ENCODE measurements at places on chromosomes 7 and 10.

DNA sequence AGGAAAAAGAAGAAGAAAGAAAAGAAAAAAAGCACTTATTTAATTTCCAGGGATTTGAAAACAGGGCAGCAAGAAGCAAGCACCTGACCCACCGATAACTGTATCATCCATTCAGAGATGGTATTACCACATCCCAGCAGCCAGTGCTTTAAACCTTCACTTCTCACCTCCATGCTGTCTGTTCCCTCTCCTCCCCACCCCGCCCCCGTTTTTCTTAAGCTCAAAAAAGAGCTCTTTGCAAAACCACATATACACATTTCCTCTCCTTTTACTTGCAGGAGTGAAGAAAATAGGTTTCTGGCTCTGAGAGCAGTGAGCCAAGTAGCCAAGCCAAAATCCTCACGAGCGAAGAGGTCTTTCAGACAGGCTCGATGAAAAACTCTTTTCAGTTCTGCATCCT, 2.2 kb downstream of the STOX1 start:
- DNase-seq = no peak

DNA sequence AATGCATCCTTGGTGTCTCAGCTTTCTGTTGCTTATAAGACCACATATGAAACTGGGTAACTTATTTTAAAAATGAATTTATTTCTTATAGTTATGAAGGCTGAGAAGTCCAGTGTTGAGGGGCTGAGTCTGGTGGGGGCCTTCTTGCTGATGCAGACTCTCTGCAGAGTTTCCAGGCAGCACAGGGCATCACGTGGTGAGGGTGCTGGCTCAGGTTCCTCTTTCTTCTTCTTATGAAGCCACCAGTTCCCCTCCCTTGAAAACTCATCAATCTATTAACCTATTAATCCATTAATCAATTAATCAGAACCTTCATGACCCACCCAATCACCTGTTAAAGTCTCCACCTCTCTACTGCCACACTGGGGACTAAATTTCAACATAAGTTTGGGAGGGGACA, 595.6 kb upstream of the NRP1 start:
- no peak for DNase-seq

- DNase-seq = no peak
These were observed 37.7 kb downstream of the EN2 start for GRCh38 chr7:155495440-155496248.

GRCh38 chr10:14466257-14466656, 135.5 kb upstream of the FRMD4A start:
- no peak for DNase-seq

DNA sequence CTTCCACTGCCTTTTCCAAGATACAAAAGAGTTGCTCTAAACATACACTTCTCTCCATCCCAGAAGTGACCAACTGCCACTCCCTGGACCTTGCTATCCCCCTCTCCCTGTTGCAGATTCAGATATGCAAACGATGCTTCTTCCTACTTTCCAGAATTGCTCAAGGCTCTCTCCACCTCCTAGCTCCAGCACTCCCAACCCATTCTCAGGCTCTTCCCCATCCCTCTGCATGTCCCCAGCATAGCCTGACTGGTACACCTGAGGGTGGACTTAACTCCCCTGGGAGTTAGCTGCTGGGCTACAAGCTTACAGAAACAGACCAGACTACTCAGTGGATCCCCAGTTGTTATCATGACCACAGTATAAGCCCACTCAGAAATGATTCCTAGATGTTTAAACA, 27.6 kb downstream of the MKRN1 start:
- DNase-seq = no peak

DNA sequence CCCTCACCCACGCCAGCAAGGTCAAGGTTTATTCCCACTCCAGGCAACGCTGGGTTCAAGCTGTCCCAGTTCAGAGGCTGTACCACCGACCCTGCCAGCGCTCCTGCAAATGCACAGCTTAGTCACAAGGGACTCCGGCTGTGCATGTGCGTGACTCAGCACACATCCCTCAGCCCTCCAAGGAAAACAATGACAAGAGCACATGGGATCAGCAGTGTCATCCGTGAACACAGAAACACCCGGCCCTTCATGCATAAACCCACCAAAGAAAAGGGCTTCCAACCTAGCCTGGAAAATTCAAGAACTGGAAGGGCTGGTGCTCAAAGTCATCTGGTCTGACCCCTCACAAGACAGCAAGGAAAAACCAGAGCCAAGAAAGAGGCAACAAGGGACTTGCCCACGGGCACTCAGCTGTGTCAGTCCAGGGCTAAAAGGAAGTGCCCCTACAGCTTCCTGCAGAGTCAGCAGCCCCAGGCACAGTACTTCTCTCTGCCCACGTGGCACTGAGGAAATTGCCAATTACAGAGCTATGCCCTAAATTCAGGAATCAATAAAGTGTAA, 106.1 kb downstream of the KCNMA1 start:
- DNase-seq = no peak

DNA sequence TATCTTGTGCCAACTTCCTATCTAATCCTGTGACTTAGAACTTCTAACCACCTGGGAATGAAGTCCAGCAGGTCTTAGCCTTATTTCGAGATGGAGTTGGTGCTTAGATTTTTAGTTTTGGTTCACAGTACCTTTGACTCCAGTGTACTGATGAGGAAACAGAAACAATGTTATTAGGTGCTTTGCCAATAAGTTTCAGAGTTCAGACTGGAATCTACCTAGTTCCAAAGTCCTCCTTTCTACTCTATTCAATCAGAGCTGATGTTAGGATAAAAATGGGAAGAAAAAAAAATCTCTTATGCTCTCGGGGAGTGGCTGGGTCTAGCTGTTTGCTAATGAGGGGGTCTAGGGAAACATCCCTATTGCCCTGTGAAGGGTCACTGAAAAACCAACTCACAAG, 606.3 kb upstream of the C7orf33 start:
- no peak for DNase-seq

DNA sequence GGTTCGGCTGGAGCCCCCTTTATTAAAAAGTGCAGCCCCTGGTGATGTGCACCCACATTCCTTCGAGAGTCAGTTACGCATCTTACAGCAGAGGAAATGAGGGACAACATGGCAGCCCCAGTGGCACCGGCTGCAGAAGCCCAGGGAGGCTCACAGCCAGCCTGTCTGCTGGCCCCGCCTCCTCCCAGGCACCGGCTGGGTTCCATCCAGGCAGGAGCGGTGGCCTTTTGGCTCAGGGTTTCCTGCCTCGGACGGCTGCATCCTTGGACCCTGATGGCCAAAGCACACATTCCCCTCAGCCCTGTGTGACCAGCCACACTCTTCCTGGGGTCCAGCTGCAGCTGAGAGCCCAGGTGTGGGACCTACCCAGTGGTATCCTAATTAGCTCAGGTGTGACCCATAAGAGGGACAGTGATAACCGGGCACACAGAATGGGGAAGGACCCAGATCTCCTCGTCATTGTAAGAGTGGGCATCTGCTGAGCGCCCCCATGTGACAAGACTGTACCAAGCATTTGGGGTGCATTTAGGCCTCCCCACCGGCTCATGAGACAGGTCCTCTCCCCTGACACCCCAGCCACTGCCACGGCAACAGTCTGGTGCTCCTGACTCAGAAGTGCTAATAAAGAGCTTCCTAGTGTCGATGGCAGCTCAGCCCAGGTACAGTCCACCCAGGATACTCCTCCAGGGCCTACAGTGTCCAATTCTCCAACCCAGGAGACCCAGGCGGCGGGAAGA, 63.3 kb upstream of the CHST15 start:
- no peak for DNase-seq

- no peak for DNase-seq
These were observed 728.7 kb upstream of the GHITM start for GRCh38 chr10:83410570-83410969.

- no peak for DNase-seq
These were observed 40.5 kb upstream of the HSPB1 start for GRCh38 chr7:76261931-76262330.

- no peak for DNase-seq
These were observed 25.0 kb downstream of the ZNF487 start for GRCh38 chr10:43461950-43462349.

Measured in activated naive CD4-positive, alpha-beta T cell (primary cell).